SIG-M5 (cell line): ENCODE measurements at places on chromosomes 6 and 20.

GRCh38 chr20:63877755-63878470 lies 12.8 kb downstream of the TPD52L2 start:
- DNase-seq: no peak

DNA sequence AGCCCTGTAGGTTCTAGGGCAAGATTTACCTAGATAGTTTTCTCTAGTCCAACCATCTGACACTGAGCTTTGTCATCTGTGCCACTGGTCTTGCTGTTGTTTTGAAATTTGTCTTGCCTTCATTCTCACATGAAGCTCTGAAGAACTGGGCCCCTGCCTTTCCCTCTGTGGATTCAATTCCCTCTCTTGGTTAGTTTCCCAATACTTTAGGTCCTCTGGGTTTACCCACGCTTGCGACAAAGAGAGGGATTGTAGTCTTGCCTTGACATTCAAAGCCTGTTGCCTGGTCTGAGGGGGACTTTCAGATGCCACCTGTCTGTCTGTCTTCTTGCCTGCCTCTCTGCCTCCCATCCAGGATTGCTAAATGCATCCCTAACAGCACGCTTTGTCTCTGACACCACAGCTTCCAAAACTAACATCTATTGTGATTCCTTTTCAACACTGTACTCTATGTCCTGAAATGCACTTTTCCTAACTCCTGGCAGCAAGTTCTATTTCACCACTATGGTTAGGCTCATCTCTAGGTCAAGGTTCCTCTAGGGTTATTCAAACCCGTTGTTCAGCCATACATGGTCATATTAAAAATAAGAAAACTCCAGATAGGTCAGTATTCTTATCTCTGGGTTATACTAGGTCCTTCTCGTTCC lies 25.5 kb upstream of the MANEA start:
- no peak for DNase-seq

DNA sequence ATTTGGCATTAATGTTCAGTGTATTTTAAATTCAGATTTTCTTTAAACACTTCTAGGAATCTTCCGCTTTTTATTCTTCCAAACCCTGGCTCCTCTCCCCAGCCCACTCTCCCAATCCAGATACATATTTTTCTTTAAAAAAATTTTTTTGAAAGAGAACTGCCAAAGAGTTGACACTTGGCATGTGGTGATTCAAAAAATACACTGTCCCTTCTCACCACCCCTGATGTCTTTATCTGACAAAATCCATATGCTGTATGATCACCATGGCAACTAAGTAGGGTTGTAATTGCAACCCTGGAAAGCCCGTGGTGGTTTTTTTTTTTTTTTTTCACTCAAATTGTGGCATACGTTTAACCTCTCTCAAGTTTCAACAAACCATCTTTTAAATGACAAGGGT lies 355.8 kb upstream of the SASH1 start:
- DNase-seq: no peak

DNA sequence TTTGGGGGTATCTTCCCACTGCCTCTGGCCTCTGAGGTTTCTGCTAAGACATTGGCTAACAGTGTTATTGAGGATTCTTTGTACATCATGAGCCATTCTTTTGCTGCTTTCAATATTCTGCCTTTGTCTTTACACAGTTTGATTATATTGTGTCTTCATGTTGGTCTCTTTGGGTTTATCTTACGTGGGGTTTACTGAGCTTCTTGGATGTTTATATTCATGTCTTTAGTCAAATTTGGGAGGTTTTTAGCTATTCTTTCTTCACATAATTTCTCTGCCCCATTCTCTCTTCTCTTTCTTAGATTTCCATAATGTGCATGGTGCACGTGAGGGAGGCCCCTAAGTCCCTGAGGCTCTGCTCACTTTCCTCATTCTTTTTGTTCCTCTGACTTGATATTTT lies 7.6 kb downstream of the ENTPD6 start:
- DNase-seq: no peak

- DNase-seq: no peak
These were observed 838.0 kb downstream of the DHX35 start for GRCh38 chr20:39800111-39800510.

DNA sequence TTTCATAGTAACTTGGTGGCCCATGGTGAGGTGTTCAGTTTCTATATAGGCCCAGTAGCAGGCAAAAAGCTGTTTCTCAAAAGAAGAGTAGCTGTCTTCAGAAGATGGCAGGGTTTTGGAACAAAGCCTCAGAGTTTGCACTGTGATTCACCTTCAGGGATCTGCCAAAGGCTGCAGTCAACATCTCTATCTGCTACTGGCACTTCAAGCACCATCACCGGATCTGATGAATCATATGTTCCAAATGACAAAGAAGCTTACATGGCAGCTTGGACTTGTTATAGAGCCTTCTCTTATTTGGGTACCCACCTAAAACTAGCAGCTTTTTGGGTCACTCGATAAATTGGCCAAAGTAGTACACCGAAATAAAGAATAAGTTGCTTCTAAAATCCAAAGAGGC lies 39.5 kb downstream of the PKIB start:
- DNase-seq: no peak

DNA sequence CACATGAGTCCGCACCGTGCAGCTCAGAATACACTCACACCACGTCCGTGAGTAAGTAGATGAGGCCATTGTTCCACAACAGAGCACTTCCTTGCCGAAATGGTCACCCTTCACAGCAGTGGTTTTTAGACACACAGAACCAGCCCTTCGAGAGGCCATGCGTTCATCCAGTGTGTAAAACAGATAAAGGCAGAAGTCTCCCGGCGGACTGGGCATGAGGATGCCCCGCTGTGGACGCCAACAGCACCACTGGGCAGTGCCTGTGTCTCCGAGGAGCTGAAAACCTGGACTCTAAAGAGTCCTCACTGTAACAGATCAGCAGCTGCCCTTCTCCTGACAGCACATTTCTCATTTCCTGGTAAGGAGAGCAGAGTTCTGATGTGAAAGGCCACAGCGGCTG lies 75.2 kb downstream of the WDR27 start:
- no peak for DNase-seq

DNA sequence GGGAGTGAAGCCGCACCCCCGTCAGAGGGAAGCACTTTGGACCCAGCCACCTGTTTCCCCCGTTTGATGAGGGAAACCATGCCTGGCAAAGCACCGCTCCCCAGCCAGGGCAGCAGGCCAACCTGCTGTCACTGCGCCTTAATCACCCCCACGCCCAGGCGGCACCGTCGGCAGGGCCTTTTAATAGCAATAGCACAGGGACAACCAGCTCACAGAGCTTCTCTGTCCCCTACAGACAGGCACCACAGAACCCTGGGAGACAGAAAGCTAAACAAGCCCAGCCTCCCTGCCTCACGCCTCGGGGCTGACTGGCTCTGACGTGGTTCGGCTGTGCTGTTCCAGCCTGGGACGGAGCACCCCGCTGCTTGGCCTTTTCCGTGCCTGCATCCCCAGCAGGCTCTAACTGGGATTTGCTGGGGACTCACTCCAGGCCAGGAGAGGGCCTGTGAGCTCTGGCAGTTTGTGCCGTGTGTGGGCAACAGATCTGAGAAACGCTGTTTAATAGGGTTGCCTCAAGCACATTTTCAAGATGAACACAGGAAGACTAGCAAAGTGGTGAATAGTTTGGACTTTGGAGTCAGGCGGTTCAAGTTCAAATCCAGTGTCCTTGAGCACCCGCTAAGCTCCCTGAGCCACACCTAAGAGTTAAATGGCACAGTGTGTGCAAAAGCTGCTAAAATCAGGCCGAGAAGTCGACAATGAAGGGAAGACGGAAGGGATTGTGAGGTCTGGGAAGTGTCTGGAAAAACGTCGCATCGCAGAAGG lies 223.8 kb downstream of the NRN1 start:
- DNase-seq: no peak

GRCh38 chr6:150740453-150740852 lies 125.0 kb upstream of the MTHFD1L start:
- DNase-seq: no peak

DNA sequence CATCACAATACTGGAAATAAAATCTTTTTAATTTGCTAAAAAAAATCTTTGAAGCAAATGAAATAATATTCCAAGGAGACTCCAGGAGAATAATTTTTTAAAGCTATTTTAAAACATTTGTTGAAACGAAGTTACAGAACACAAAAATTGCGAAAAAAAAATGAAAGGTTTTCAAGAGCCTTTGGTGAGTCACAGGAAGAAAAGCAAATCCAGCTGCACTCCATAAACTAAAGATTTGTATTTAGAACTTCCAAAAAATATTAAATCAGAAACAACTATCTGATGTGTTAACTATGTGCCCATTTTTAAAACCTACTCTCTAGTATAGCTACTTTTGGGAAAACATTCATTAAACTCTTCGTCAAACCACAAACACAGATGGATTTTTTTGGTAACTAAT lies 23.6 kb downstream of the PDSS2 start:
- DNase-seq: no peak

DNA sequence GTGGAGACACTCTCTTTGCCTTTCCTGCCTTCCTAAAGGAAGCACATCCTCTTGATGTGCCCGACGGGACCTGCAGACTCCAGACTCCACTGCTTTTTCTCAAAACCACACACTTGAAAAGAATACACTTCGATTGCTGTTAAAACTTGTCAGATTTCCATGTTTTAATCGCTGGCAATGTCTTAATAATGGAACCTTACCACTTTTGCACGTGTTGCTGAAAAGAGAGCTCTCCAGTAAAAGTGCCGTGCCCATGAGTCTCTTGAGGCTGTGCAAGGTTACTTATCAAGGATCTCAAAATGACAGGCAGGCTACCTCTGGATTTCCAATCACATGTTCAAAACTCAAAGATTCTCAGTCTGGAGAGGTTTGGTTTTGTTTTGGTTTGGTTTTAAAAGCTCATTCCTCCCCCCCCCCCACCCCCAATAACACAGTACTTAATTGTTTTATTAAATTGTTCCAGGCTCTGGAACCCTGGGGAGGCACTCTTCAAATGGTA lies 12.0 kb upstream of the TFAP2A start:
- DNase-seq: no peak

DNA sequence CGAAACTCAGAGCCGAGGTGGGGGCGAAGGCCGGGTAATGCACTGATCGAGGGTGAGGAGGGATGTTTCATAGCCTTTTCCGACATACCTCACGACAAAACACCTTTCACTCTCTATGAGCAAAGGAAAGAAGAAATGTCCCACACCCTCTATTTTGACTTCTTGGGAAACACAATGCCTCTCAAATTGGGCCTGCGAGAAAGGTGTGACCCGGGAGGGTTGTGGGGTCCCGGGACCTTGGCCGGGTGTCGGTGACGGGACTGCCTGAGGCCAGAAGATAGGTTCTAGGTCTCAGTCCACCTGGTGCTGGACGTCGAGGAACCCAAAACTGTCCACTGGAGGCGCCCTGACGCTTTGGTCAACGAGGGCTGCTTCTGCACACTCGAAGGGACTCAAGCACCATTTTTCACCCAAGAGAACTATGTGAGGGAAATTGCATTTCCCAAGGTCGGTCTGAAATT lies 41.1 kb upstream of the OSTM1 start:
- DNase-seq: no peak

GRCh38 chr6:70657706-70658105 lies 10.0 kb upstream of the SMAP1 start:
- no peak for DNase-seq

GRCh38 chr6:46000905-46001304 lies 14.8 kb downstream of the CLIC5 start:
- no peak for DNase-seq

DNA sequence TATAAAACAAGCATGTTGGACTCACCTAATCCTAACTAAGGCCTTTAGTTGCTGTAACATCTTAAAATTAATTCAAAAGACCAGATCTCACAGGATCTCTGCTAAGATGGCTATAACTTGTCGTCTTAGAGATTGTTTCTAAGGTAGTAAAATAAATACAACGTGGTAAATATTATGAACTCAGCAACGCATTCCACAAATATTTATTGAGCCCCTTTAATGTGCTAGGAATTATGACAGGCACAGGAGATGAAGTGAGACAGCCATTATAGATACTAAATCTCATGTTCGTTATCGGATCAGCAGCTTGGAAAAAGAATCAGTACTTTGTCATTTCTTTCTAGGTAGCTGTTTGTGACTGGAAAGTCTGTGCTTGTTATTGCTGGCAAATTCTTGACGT lies 20.9 kb upstream of the MCM3 start:
- DNase-seq: no peak

DNA sequence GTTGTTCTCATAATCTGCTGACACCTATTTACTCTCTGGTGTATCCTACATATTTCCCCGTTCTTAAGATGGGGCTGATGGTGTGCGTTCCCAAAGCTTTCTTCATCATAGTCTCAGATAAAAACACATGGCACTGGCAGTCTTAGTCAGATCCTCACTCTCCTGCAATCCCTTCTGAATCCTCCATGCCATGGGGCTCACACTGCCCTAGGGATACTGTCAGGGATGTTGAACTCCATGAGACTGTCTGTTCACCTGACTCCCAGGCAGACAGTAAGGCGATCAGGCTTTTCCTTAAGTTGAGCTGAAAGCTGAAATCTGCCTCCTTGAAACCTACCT lies 76.0 kb downstream of the SLX4IP start:
- DNase-seq: no peak

- no peak for DNase-seq
These were observed 97.4 kb downstream of the PDSS2 start for GRCh38 chr6:107361753-107362604.

DNA sequence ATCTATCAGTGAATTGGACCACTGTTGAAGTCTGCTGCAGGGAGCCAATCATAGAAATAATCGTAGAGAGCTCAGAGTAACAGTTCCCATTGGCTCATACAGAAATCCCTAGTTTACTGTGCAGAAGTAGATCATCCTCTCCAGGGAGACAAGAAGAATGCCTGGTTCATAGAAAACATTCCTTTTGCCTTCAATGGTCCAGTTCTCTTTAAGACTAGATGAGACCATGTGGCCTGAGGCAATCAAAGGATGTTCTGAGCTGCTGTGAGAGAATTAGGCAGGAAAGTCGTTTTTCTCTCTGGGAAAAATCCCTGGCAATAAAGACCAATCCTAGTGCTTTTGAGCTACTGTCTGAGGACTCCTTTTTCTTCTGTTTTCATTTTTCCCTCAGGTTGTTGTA lies 208.4 kb downstream of the CENPW start:
- no peak for DNase-seq
